Right kidney (tissue), 9 donors: ENCODE measurements at places on chromosomes 12 and 14.
A peak's percentile ranks its signal among the peaks of the same experiment; 100 is the strongest.

- no peak for DNase-seq
Observed at GRCh38 chr12:18521461-18521860, 216.4 kb downstream of the PLCZ1 start.

DNA sequence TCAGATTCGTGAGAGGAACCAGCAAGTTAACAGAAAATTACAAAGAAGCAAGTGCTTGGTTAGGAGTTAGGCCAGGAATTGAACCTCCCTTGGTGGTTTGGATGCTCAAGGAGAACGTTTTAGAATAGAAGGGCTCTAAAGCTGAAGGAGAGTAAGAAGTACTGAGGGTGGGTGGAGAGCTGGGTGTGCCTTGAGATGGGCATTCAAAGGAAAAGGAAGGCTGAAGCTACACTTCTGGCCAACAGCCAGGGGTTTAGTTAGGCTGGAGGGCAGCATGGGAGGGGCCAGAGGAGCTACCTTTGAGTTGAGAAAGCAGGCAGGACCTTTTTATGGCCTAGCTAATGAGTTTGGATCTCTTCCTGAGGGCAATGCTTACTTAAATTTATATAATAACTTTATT is 421.2 kb downstream of the CCDC91 start:
- no peak for DNase-seq

GRCh38 chr14:61438497-61438859 is 117.1 kb downstream of the PRKCH start:
- no peak for DNase-seq

- DNase-seq, result no peak
Observed at GRCh38 chr14:81243499-81243898, 22.7 kb upstream of the GTF2A1 start.

DNA sequence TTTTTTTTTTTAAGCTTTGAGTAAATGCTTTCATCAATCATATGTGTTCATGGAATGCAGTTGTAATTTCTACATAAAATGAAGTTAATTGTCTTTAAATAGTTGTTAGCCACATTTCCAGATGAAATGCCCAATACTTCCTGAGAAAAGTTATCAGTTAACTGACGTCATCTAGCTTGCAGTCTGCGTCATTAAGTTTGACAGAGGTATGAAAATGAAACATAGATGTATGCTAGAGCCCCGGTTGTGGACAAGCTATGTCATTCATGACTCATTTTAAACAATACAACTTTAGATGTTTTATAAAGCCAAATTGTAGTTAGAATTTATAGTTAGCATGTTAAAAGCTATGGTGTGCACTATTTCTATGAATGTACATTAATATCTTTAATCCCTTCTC is 90.7 kb downstream of the PLEKHA5 start:
- no peak for DNase-seq

DNA sequence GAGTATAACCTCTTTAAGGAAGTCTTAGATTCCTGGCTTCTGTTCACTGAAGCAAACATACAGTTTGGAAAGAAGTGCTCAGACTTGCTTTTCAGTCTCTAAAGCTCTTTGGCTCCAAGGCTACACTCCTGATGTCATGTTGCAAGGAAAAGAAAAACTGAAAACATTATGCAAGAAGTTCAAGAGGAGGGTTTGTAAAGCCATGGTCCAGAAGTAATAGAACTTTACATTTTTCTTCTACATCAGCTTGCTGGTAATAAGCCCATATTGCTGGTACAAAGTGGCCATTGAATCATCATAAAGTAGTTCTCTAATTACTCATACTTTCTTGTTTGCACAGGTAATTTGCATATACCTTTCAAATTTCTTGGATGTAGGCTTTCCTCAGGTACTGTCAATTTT is 83.6 kb downstream of the BBS10 start:
- no peak for DNase-seq

- no peak for DNase-seq
Observed at GRCh38 chr14:50301914-50302313, 10.1 kb downstream of the L2HGDH start.

DNA sequence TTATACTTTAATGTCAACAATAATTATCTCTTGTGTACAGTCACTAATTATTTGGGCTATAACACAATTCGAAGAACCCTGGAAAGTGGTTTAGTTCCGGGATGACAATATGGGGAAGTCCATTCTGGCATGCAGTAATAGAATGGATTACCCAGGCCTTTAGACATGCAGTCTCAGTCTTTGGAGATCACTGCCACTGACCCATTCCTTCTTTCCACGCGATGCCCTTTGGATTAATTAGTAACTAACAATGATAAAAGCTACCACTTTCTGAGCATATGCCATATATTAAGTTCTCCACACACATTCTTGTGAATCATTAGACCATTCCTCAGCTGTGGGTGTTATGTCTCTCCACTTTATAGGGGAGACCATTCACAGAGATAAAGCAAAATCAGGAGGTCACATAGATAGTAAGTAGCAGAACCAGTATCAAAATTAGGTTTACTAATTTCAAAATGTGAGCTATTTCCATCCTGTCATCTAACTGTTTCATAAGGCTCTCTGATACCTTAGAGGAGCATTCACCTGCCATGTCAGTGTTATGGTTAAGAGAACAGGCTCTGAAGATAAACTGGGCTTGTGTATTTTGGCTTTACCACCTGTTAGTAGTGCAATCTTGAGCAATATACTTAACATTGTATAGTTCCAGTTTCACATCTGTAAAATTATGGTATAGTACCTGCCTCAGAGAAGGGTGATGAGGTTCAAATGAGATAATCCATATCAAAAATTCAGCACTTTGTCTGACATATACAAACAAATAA is 27.2 kb upstream of the KCNJ8 start:
- no peak for DNase-seq

DNA sequence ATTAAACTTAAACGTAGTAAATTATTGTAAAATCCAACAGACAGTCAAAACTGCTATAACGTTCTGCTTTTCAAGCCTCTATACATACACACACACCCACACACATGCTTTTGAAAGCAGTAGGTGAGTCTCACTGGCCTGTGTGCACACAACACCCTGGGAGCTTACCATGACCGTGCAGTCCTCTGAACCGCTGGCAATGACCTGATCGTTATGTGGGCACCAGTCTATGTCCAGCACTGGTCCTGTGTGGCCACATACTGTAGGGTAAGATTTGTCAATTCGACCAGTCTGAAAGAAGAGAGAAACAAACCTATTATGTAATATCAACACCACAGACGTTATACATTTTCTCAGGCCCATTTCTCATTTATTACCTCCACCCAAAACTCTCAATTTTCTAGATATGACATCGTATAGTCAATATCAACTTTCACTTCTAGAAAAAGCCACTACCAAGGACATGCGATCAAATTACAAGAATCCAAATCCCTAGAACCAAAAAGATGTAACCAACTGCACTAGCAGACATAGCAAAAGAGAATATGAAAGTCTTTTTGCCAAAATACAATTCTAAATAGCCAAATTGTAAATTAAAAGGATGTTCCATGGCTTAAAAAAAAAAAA is 44.5 kb upstream of the SELPLG start:
- DNase-seq, result no peak

- DNase-seq, result no peak
Observed at GRCh38 chr12:9143137-9143536, 27.4 kb upstream of the A2M start.

DNA sequence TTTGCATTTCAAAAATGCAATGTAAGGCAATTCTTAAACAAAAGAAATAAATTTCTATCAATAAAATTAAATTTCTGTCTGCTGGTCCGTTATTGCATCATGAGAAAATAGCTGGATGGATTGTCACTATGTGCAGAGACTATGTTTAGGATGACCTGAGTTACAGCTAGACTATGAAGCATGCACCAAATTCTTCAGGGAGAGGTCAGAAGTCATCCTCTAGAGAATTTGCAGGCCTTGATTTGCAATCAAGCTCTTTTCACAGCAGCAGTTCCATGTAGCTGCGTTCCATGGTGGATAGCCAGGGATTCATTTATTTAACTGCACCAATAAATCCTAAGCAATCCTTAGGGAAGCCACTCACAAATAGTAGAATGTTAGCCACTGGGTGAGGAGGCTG is 253.7 kb downstream of the MSRB3 start:
- DNase-seq, result no peak

DNA sequence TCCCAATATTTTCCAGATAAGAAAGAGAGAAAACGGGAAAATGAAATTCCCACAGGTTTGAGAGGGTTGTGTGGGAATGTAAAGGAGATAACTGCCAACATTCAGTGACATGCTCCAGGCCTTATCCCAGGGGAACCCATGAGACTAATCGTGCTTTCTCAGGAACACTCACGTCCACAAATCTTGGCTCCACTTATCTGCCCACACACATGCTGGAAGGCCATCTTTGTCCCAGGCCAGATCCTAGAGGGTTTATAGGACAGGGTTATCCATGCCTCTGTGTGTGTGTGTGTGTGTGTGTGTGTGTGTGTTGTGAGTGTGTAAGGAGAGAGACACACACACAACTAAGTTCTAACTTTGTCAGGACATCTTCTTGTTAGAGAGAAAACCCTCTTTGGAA is 182.2 kb upstream of the E2F7 start:
- DNase-seq, result no peak

DNA sequence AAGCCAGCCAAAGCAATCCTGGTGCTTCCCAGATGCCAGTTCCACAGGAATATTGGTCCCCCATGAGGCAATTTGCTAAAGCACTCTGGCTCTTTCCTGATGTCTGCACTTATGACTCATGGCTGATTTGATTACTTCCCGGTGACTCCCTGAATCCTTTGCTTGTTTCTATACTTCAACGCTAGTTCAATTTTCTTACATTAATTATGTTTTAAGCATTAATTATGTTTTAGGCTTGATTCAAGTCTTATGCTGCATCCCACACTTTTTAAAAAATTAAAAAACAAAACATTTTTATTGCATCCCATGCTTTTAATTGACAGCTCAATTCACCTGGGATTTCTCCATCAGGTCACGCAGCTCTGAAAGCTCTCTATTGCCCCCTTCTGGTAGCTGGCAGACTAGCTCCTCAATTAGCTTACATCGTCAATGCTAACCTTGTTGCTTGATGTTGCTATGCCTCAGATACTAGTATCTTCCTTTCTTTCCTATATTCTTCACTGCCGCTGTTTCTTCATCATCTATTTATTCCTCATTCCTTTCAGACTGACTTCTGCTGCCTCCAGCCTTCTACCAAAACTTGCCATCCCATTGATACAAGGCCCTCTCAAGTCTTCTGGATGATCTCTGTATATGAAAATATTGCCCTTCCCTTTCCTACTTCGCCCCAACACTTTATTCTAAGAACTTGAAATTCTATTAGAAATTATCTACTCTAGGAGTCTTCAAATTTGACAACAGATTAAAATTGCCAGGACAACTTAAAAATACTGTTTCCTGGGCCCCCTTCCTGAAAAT is 32.0 kb downstream of the TSHR start:
- peak; percentile 37 for DNase-seq

GRCh38 chr12:6229224-6230218 is 29.3 kb downstream of the CD9 start:
- DNase-seq, result peak; percentile 63
